ENCODE measurements at places on chromosomes 5 and 9.
A peak's percentile ranks its signal among the peaks of the same experiment; 100 is the strongest.

- no peak for DNase-seq
These were observed 347 bp upstream of the OLFML2A start for GRCh38 chr9:124776618-124776953.

DNA sequence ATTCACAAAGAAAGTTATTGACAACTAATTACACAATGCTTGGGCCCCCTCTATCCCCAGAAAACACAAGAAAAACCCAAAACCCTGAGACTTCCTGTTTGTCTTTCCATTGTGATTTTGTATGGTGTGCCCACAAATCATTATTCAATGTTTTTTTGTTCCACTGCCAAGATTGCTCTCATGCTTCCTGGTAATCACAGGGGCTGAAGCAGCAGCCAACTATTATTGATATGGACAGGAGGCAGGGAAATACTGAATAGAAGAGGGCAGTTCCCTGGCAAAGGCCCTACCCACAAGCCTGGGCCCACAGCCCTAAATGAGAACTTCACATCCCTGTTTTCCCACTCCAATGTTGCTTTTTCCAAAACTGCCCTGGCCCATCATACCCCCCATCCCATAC, 21.5 kb upstream of the RFK start:
- no peak for DNase-seq

GRCh38 chr5:136087961-136088871, 44.4 kb upstream of the SMAD5 start:
- peak; percentile 19 for DNase-seq

- no peak for DNase-seq
These were observed 10.0 kb upstream of the LECT2 start for GRCh38 chr5:135964670-135965320.

- no peak for DNase-seq
These were observed 200.4 kb downstream of the FBXL7 start for GRCh38 chr5:15700373-15700772.

- DNase-seq: no peak
These were observed 54.0 kb downstream of the DOCK8 start for GRCh38 chr9:268616-269015.

GRCh38 chr5:32767948-32768467, 56.9 kb downstream of the NPR3 start:
- no peak for DNase-seq

GRCh38 chr5:1733369-1733768, 66.3 kb downstream of the MRPL36 start:
- DNase-seq: no peak

- DNase-seq: no peak
These were observed 166.3 kb upstream of the ZNF608 start for GRCh38 chr5:124912638-124913328.
